ENCODE measurements at places on chromosomes 13 and 19. TPM values are rescaled to one million over a fixed set of nuclear protein-coding genes. Genes with fewer than 3 reads are reported as not detected.

- peak overlapping the region; percentile 99 for H3K27ac ChIP-seq
- peaks cover 14% of the 10 kb centered on the region for H3K36me3 ChIP-seq
- no peaks in the 10 kb centered on the region for H3K27me3 ChIP-seq
- peak; percentile 67 for DNase-seq
- peak overlapping the region; percentile 92 for H3K4me3 ChIP-seq
Observed at GRCh38 chr19:45693106-45693788, 781 bp downstream of the QPCTL start.

DNA sequence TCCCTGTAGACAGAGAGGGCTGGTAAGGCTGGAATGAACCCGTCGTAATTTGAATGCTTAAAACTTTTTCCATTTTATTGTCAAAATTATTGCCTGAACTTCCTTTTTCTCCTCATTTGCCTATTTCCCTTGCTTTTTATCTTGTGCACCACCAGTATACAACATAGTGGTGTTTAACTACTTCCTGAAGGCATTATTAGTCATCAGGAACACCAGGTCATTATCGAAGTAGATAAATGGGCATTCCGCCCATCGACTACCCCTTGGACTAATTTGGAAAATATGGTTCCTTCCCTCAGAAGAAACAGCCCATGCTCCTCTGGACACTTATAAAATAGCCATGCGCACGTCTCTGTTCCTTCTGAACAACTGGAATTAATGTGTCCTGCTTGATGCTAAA is 232.1 kb downstream of the TM9SF2 start:
- H3K27ac ChIP-seq: no peak overlapping the region
- no peak overlapping the region for H3K4me3 ChIP-seq
- H3K4me1 ChIP-seq: peaks cover 2% of the 10 kb centered on the region
- H3K36me3 ChIP-seq: no peaks in the 10 kb centered on the region
- DNase-seq: no peak
- no peaks in the 10 kb centered on the region for H3K27me3 ChIP-seq

DNA sequence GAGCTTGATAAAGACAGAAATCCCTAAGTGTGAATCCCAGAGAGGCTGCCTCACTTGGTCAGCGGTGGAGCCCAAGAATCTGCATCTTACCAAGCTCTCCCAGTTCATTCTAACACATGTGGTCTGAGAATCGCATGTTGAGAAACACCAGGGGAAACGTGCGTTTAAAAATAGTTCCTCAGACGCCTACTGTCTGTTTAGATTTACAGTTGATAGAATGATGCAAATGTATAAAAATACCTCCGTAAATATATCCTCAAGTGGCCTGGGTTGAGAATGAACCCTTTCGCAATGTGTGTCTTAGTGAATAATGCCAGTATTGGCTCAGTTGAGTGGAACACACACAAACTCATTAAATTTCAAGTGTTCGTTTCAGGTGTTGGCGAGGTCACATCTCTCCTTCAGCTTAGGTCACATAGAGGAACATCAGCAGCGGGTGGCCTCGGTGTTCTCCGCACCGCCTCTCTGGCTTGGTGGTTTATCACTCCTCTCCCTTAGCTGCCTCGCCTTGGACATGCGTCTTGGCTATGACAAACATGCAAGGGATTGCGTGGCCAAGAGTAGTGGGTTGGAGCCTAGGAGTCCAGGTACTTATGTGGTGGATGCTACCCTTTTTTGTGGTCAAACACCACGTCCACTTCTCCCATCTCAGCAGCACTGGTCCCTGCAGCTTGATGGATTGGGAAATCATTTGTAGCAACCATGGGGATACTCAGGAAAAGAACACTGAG is 117.6 kb upstream of the SPATA13 start:
- H3K27ac ChIP-seq: no peak overlapping the region
- no peak for DNase-seq
- H3K36me3 ChIP-seq: peaks cover 1% of the 10 kb centered on the region
- H3K27me3 ChIP-seq: no peaks in the 10 kb centered on the region
- H3K4me3 ChIP-seq: no peak overlapping the region

DNA sequence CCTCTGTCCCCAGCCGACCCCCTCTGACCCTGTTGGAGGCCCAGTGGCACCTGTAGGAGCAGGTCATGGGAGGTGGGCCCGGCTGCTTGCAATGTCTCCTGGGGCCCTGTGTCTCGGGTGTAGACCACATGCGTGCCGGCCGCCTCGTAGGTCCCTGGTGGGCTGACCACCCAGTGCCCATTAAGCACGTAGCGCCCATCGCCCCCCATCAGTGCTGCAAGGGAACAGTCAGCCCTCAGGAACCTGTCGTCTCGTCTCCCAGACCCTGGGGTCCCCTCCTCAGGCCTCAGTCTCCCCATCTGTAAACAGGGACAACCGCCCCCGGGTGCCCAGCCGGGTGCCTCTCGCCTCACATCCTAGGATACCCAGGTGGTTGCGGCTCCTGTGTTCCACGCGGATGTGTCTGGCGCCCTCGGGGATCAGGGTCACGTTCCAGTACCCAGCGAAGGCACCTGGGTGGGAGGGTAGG is 5.6 kb downstream of the ADAMTSL5 start:
- no peaks in the 10 kb centered on the region for H3K36me3 ChIP-seq
- DNase-seq: no peak
- no peak overlapping the region for H3K27ac ChIP-seq
- no peak overlapping the region for H3K4me3 ChIP-seq

Gene SACS
- total RNA-seq: 19.2 TPM

Gene COX6B2
- total RNA-seq: 7.3 TPM

Gene RFPL4A
- not detected for total RNA-seq

Gene DAZAP1
- total RNA-seq: 134 TPM

Gene ZNF100
- 21.2 TPM for total RNA-seq

Gene ABHD8
- total RNA-seq: 25.4 TPM

Gene C19orf85
- total RNA-seq: not detected

Measured in mesothelial cell of epicardium (in vitro differentiated cells).